ENCODE measurements at places on chromosomes 11 and 22.

DNA sequence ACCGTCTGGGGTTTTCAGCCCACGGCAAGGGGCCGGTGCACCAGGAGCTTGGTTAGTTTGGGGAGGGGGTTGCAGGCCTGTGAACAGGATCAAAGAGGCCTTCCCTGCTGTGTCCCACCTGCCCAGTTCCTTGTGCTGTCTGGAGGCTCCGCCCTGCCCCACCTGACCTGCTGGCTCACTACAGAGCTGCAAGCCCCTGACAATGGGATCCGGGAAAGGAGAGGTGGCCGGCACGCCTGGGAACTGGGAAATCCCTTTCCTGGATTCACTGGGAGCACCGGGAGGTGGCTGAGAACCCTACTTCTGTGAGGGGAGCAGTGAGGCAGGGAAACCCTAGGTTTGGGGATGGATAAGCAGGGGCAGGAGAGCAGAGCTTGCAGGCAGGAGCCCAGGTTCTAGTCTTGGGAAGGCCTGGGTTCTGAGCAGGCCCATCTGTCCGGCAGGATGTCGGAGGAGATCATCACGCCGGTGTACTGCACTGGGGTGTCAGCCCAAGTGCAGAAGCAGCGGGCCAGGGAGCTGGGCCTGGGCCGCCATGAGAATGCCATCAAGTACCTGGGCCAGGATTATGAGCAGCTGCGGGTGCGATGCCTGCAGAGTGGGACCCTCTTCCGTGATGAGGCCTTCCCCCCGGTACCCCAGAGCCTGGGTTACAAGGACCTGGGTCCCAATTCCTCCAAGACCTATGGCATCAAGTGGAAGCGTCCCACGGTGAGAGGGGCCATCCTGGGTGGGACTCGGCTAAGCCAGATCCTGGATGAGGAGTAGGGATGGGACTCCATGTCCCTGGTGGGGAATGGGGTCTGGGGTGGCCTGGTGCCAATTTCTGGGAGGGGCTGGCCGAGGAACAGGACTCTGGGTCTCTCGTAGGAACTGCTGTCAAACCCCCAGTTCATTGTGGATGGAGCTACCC is 786 bp downstream of the CAPN1 start:
- no peak for DNase-seq

DNA sequence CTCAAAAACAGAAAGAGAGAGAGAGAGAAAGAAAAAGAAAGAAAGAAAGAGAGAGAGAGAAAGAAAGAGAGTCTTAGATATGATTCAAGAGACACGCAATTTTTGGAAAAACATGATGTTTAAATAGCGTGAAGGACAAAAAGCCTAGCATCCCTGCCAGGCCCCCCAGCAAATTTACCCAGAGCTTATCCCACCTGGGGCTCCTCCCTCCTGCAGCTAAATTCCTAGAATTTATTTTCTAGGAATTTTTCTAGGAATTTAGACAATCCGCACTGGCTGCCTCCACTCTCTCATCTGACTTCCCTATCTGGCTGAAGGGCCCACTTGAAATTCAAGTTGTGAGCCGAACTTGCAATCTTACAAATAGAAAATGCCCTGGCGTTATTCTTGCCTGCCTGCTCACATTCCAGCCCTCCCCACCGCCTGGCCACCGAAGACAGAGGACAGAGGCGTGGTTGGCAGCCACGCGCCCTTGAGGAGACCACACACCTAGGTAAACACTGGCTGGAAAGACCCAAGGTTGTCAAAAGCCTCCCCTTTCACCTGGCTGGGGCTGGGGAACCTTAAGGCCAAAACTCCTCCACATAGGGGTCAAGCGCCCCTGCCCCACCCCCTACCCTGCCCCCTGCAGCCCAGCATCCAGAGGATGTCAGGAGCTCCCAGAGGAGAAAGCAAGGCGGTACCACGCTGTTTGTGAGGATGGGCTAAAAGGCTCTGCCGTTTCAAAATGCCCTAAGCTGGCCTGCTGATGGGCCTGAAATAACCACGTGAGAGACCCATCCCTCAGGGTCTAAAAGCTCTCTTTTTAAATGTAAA is 42.2 kb downstream of the AHNAK start:
- no peak for DNase-seq

- DNase-seq = peak; percentile 62
Measured at GRCh38 chr11:116928102-116928777, 90.8 kb upstream of the APOA1 start.

DNA sequence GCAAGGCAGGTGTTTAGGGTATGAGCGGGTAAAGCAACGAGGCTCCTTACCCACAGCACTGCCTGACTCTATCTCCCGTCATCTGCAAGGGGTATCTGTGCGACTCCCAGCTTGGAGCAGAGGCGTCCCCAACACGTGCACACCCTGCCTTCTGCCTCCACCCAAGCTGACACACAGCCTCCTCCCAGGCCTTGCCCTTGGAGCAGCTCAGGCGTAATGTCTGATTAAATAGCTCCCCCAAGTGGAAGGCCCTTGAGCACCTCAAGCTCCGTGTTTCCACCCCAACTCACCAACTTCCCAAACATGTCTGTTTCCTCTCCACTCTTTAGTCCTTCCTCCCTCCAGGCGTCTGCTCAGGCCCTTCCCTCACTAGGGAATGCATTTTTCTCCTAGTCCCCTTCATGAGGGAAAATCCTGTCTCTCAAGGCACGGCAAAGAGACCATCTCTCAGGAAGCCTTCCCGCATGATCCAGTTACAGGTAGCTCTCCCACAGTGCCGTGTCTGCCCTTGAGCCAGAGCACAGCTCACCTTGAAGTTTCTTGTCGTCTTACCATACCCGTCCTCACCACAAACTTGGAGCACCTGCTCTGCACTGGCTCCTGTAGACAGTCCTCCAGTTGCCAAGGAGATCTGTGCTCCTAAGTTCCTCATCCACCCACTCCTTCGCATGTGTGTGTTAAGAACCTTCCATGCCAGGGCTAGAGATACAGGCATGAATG is 15.8 kb downstream of the CYB5R2 start:
- DNase-seq = peak; percentile 16

- peak; percentile 46 for DNase-seq
Measured at GRCh38 chr22:35430897-35431322, 31.0 kb downstream of the MCM5 start.

DNA sequence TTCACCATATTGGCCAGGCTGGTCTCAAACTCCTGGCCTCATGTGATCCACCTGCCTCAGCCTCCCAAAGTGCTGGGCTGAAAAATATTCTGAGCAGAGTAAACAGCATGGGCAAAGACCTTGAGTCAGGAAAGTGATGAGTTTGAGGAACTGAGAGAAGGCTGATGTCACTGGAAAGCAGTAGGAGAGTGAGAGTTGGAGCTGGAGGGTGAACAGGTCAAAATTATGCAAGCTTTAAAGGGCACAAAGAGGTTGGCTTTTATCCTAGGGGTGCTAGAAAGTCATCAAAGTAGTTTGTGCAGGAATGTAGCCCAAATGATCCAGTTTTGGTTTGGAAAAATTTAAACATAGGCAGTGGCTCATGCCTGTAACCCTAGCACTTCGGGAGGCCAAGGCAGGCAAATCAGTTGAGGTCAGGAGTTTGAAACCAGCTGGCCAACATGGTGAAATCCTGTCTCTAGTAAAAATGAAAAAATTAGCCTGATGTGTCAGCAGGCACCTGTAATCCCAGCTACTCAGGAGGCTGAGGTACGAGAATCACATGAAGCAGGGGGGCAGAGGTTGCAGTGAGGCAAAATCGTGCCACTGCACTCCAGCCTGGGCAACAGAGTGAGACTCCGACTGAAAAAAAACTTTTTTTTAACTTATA is 44.7 kb upstream of the CXCR5 start:
- DNase-seq = no peak

- DNase-seq = no peak
Measured at GRCh38 chr22:42961810-42962209, 53.1 kb downstream of the PACSIN2 start.

- DNase-seq = no peak
Measured at GRCh38 chr11:102589047-102589459, 36.1 kb downstream of the MMP20 start.

Measured in CD4-positive, alpha-beta T cell treated with Interleukin-6 at 100 ng/mL for 8 hours (primary cell).